ENCODE measurements at places on chromosomes 12 and 14.

GRCh38 chr12:46556819-46557524 is 184.4 kb upstream of the SLC38A2 start:
- DNase-seq, result no peak

DNA sequence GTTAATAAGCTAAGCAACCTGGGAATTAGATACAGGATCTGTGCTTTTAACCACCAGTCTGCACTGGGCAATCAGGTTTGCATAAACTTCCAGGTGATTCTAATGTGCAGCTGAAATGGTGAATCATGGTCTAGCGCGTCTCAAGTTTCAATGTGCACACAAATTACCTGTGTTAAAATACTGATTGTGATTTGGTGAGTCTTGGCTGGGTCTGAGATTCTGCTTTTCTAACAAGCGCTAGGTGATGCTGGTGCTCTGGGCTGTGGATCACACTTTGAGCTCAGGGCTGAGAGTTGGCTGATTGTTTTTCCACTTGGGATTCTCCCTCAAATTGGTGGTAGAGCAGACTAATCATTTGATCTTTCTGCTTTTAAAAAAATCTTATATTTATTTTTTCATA is 124.8 kb downstream of the C12orf75 start:
- no peak for DNase-seq

DNA sequence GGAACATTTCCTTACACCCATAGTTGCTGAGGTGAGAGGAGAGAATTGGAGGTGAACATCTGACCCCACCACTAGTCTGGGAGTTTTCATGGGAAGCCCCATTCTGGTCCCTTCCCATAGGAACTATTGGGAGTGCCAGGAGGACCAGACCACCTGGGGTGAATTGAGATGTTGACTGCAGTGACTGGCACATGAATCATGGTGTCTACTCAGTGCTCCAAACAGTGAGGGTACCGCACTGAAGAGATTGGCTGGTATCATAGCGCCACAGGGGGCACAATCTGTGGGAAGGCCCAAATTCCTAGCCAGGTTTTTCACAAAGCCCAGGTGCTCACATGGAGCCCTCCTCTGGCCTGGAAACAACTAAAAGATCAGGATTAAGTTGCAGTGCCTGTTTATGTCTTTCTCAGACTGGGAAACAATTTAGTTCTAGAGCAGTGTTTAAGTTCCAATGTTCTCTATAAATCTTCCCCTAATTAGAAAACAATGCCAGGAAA is 3.7 kb upstream of the RNASE9 start:
- no peak for DNase-seq

- DNase-seq, result no peak
These were observed 3.1 kb downstream of the NUMB start for GRCh38 chr14:73455294-73455693.

DNA sequence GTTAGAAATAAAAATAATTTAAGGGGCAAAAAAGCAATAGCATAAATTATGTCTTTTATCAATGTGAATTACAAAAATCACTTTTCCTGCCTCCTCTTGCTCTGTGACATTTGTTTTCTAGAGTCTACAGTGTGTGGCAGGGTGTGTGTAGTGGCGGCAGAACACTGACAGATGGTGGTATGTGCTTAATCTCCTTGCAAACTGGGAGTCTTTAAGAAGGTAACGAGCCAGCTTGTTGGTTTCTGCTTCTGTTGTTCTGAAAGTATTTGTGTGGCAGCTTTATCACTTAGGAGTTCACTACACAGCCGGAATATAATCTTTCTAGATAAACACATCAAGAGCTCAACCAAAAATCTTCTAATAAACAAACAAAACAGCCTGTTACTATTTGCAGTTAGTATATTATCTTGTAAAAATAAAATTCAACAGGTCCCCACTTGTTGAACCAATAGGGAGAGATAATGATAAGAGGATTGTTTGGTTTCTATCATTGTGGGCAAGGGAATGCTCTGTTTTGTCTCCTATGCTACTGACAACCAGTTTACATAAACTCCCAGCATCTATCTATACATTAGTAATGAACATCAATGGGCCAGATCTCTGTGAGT is 13.0 kb downstream of the CDKL1 start:
- no peak for DNase-seq

DNA sequence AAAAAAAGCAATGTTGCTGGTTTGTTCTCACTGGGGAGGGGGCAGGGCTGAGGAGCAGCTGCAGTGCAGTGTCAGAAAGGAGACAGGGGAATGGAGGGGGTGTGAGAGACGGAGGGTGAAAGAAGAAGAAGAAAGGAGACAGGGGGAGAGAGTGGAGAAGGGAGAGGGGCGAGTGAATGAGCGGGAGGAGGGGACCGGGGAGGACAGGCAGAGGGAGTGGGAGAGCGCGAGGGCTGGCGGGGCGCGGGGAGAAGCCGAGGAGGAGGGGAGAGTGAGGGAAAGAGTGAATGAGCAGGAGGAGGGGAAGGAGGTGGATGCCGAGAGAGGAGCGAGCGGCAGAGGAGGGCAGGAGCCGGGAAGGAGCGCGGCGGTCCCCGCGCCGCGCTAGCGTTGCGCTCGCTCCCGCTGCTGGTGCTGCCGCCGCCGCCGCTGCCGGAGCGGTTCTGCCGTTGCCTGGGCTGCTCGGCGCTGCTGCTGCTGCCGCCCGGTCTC is at the start of gene NOVA1:
Gene NOVA1 (minus strand): TSS at position 445 of the 492 bp plus-strand sequence. CDS start 597 bp downstream, outside the sequence.
- DNase-seq, result no peak

DNA sequence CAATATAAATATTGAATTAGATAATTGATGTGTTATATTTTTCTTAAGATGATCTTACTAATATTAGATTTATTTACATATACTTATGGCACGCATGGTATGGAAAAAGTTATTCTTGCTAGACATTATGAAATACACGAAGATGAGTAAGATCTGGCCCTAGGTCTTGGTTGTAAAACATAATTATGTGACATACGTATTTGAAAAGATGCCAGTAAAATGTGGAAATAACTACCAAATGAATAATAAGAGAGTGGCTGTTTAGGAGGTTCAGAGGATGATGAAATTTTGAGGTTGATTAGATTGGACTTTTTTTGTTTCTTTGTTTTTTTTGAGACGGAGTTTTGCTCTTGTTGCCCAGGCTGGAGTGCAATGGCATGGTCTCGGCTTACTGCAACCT is 41.3 kb downstream of the FANCM start:
- no peak for DNase-seq

DNA sequence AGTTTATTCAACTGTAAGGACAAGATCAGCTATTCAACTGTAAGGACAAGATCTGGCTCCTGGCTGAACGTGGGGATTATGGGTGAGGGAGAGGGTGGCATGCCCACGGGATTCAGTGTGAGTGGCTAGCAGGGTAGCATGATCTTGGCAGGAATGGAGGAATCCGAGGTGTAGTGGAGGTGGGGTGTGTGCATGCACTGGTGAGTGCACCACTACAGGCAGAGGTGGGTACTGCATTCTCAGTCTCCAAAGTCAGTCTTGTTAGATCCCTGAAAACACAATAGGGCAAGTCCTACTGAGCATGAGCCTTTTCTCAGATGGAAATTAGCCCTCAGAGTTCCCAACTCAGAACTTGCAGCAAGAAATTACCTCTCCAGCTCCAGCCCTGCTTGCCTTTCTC is 32.2 kb upstream of the DCD start:
- DNase-seq, result no peak

- no peak for DNase-seq
These were observed 10.6 kb upstream of the TNFAIP2 start for GRCh38 chr14:103112400-103113243.

All from activated CD8-positive, alpha-beta memory T cell treated with anti-CD3 and anti-CD28 coated beads for 1 hour (primary cell).